T-helper 2 cell (primary cell): ENCODE measurements at places on chromosomes 5 and 9.
A peak's percentile ranks its signal among the peaks of the same experiment; 100 is the strongest.

DNA sequence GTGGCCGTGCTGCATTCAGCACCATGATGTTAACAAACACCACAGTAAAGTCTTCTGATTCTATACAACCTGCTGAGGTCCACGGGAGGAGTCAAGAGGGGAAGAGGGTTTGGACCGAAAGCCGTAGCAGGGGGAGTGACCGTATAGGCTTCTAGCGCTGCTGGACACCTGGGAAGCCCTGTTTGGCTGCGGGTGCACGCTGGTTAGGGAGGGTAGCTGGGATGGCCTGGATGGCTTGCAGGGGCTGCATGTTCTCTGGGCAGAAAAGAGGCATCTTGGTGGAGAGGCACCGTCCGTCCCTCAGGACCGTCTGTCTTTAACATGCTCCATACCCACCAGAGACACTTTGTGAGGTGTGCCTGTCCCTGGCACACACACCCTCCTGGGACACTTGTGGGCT lies 251.0 kb upstream of the IRX1 start:
- DNase-seq: no peak

DNA sequence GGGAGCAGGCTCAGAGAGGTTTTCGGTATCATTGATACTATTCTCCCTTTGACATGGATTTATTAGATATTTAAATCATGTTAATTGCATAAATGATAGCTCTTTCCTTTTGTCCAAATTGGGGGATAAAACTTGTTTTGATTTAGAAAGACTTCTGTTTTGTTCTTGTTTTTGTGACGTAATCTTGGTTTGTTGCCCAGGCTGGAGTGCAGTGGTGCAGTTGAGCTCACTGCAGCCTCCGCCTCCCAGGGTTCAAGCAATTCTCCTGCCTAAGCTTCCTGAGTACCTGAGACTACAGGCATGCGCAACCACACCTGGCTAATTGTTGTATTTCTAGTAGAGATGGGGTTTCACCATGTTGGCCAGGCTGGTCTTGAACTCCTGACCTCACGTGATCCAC lies 7.1 kb downstream of the MAT2B start:
- DNase-seq: no peak

- no peak for DNase-seq
These were observed 23.4 kb downstream of the DMRTA1 start for GRCh38 chr9:22469928-22470544.

GRCh38 chr9:30846651-30847050 lies 1537.8 kb upstream of the ACO1 start:
- DNase-seq: no peak

DNA sequence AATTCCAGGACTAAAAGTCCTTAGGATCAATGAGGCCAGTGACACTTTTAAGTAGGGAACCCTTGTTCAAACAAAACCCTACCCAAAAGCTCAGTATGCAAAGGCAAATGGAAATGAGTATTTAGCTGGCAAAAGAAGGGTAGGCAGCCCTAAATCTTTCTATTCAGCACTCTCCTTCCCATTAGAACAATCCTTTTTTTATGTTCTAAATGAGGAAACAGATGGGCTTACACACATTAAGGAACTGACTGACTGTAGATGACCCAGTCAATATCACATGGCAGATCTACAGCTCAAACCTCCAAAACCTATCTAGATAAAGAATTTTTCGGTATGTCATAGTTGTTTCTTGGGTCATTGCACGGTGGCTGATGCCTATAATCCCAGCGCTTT lies 7.2 kb downstream of the CSNK1A1 start:
- no peak for DNase-seq

DNA sequence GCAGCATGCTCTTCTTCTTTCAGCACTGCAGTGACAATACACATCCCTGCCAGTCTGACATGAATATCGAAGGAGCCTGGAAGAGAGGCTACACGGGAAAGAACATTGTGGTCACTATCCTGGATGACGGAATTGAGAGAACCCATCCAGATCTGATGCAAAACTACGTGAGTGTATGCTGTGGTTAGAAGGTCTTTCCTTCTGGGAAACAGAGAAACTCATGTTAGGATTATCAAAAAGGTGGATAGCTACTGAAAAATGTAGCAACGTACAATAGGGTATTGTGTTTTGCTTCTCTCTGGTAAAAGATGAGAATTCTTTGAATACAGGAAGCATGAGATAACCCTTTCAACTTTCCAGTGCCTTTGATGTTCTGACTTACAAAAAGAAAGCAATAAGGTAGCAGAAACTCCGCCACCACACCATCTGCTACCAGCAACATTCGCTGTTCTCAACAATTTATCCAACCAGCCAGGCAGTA lies 133.3 kb downstream of the PCSK5 start:
- peak; percentile 6 for DNase-seq

DNA sequence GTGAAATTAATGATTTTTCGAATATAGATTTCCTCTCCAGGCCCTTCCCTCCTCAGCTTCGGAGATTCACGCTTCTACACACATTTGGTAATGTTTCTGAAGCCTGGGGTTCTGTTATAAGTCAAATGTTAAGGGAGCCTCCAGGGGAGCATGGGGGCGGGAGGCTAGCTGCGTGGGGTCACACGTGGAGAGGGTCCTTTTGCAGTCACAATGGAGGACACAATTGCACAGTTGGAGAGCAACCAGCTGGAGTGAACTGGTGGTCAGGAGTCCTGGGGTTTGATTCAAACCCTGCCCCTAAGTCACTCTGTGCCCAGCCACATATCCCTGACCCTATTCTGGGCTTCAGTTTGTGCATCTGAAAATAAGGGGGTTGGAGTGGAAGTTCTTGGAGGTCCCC lies 481.4 kb downstream of the CDK5RAP2 start:
- no peak for DNase-seq

DNA sequence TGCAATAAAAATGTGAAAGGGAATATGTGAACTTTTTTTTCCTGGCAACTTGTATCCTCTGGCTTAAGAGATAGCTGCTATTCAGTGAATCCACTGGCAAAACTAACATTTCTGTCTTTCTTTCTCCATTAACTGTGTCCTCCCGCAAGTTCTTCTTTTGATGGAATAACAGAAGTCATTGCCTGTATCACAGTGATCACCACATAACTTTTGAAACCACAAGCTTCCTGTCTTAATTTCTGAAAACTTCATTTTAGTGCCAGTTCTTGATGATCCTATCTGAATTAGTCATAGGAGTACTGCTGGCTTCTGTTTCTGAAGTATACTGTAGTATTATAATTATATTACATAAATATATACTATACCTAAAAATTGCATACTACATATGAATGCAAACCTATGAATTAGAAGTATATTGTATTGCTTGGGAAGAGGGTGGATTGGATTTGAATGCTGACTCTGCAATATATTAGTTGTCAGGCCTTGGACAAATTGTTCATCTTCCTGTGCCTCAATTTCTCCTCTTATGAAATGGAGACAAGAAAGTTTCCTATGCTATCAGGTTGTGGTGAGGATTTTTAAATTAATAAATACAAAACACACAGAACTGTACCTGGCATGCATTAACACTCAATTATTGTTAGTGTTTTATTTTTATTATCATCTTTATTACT lies 441.6 kb downstream of the CETN3 start:
- no peak for DNase-seq

DNA sequence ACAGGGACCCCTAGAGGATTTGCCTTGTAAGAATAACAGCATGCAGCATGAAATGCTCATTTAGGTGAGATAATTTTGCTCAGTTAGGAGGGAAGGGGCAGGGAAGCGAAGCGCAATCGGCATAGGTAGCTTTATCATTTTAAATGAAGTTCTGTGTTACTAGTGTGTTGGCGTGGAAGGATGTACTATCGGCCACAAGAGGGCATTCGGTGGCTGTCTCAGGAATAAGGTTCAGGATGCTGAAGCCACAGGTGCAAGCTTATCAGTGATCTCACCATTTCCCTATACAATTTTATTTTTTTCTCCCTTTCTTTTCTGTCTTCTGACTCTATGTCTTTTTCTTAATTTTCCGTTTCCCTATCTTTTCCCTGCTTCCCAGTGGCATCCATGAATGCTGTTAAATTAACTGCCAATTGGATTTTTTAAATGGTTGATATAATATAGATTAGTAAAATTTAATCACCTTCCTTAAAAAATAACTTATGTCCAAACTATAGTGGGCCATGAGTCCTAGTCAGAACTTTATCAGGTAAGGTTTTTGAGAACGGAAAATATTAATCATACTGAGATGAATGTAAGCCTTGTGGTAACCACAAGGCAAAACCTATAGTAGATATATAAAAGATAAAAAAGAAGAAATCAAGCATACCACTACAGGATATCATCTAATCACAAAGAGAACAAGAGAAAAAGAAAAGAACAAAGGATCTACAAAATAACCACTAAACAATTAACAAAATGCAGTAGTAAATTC lies 1.2 kb upstream of the INSL6 start:
- DNase-seq: peak; percentile 44

GRCh38 chr9:112571624-112572355 lies 85.2 kb downstream of the KIAA1958 start:
- DNase-seq: no peak

- no peak for DNase-seq
These were observed 9.2 kb upstream of the PHYKPL start for GRCh38 chr5:178241688-178242231.

GRCh38 chr9:83231039-83231438 lies 168.1 kb upstream of the RASEF start:
- no peak for DNase-seq
